ENCODE measurements at places on chromosomes 7 and 10. TPM values are rescaled to one million over a fixed set of nuclear protein-coding genes. Genes with fewer than 3 reads are reported as not detected.

The DMTF1 gene
- total RNA-seq = 75.8 TPM

The CCDC136 gene
- total RNA-seq = 0.87 TPM

The TUBB8 gene
- not detected for total RNA-seq

The CFAP46 gene
- 2.1 TPM for total RNA-seq

The IKZF1 gene
- not detected for total RNA-seq

The ACHE gene
- 0.27 TPM for total RNA-seq

The ACADSB gene
- 11.3 TPM for total RNA-seq
